Left ventricle myocardium inferior (tissue), 1 donor: ENCODE measurements at places on chromosomes 6 and 20. TPM values are rescaled to one million over a fixed set of nuclear protein-coding genes. Genes with fewer than 3 reads are reported as not detected.

DNA sequence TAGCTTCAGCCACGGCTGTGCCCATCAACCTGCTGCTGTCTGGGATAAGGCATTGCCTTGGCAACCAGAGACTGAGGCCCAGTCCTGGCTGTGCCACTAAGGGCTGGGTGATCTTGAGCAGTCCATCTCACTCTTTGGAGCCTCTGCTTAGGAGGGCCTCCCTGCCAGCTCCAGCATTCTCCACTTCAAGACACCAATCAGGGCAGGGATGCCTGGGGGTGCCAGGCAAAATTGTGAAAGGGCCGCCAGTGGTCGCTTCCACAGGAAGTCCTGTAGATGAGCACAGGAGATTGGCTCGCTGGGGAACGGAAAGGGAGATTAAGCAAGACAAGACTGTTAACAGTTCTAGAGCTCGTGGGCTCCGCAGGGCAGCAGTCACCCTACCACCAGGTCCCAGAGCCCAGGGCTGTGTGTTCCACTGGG is at the start of gene RAB44:
RAB44 (plus strand) TSS at position 346 of the 423 bp plus-strand sequence. CDS start 6,410 bp downstream, outside the sequence.
- no peak within 1 kb of the TSS for H3K4me3 ChIP-seq
- no peaks in the 10 kb centered on the region for H3K27me3 ChIP-seq
- H3K27ac ChIP-seq, result no peak within 1 kb of the TSS
- no peaks in the 10 kb centered on the region for H3K36me3 ChIP-seq
- no peak for DNase-seq

DNA sequence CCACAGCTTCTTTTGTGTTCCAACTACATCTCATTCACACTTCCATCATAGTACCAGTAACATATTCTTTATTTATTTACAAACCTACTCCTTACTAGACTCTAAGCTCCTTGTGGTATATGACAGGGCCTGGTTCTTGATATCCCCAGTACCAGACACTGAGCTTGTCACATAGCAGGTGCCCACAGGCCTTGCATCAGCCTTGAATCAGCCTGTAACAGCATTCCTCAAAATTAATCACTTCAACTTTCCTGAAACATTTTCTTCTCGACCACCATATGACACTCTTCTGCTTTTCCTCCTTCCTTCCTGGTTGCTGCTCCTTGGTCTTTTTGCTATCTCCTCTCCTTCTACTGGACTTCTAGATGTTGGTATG is 24.7 kb upstream of the SRPK1 start:
- no peak overlapping the region for H3K27ac ChIP-seq
- no peaks in the 10 kb centered on the region for H3K36me3 ChIP-seq
- no peak for DNase-seq
- H3K4me3 ChIP-seq, result no peak overlapping the region

GRCh38 chr6:99295276-99295675 is 54.2 kb downstream of the FAXC start:
- H3K27ac ChIP-seq, result no peak overlapping the region
- H3K4me3 ChIP-seq, result no peak overlapping the region
- DNase-seq, result no peak

- no peaks in the 10 kb centered on the region for H3K36me3 ChIP-seq
- H3K27ac ChIP-seq, result no peak overlapping the region
- no peak overlapping the region for H3K4me3 ChIP-seq
- no peaks in the 10 kb centered on the region for H3K4me1 ChIP-seq
- no peak for DNase-seq
Observed at GRCh38 chr6:118761645-118762044, 110.3 kb upstream of the CEP85L start.

GRCh38 chr6:90160013-90160412 is 136.6 kb downstream of the BACH2 start:
- H3K27ac ChIP-seq, result no peak overlapping the region
- DNase-seq, result no peak
- peaks cover 15% of the 10 kb centered on the region for H3K4me1 ChIP-seq
- H3K4me3 ChIP-seq, result no peak overlapping the region
- no peaks in the 10 kb centered on the region for H3K27me3 ChIP-seq

DNA sequence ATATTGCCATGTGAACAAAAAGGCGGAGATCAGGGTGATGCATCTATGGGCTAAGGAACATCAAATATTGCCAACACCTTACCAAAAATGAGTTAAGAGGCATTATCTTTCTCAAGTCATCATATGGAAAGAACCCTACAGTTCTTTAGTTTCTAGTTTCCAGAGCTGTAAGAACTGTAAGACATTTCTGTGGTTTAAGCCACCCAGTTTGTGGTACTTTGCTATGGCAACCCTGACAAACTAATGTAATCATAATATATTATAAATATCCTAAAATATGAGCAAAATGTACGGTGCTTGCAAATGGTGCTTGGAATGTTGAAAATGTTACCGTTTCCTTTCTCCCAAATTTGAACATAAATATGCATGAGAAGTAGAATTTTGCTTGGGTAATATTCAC is 349.6 kb downstream of the PHF3 start:
- DNase-seq, result no peak
- H3K4me1 ChIP-seq, result no peaks in the 10 kb centered on the region
- no peaks in the 10 kb centered on the region for H3K36me3 ChIP-seq

DNA sequence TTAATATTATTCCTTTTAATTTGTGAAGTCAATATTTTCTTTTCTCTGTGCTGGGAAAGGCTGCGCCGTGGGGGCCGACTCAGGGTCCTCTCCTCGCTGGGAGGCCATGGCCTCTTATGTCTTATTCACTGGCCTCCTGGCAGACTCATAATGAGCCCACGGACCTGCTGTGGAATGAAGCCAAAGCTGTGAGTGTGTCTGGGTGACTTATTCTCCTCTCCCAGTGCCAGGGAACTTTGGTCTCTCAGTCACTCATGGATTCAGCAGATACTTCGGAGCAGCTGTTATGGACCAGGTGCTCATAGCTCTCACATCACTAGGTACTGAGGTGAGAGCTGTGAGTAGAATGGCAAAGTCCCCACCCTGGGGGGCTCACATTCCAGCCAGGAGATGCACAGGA is 297.6 kb downstream of the CDH26 start:
- H3K27me3 ChIP-seq, result peaks cover 52% of the 10 kb centered on the region
- no peak overlapping the region for H3K4me3 ChIP-seq
- no peak overlapping the region for H3K27ac ChIP-seq
- no peak for DNase-seq
- H3K4me1 ChIP-seq, result peaks cover 11% of the 10 kb centered on the region
- no peaks in the 10 kb centered on the region for H3K36me3 ChIP-seq

GRCh38 chr20:45497971-45498494 is 17.4 kb downstream of the SPINT3 start:
- H3K27ac ChIP-seq, result no peak overlapping the region

GRCh38 chr20:15862178-15862577 is 711.1 kb downstream of the KIF16B start:
- H3K36me3 ChIP-seq, result no peaks in the 10 kb centered on the region
- no peaks in the 10 kb centered on the region for H3K27me3 ChIP-seq
- H3K4me3 ChIP-seq, result no peak overlapping the region
- no peak overlapping the region for H3K27ac ChIP-seq
- H3K4me1 ChIP-seq, result no peaks in the 10 kb centered on the region
- DNase-seq, result no peak

DNA sequence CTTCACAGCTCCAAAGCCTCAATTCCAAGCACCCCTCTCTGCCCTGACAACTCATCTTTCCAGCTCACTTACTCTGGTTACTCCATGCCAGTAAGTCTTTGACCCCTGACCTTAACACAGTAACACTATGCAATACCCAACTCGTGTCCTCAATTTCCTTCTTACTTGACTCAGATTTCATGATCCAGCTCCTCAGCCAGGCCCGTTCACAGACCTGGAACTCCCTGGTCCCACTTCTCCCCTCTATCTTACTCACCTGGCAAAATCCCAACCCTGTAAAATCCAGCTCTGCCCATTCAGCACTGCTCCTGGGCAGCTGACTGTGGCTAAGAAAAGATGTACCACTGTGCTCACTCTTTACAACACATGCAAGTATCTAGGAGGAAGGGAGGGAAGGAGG is 7.9 kb downstream of the GNL1 start:
- no peak overlapping the region for H3K4me3 ChIP-seq
- H3K36me3 ChIP-seq, result peaks cover 79% of the 10 kb centered on the region

DNA sequence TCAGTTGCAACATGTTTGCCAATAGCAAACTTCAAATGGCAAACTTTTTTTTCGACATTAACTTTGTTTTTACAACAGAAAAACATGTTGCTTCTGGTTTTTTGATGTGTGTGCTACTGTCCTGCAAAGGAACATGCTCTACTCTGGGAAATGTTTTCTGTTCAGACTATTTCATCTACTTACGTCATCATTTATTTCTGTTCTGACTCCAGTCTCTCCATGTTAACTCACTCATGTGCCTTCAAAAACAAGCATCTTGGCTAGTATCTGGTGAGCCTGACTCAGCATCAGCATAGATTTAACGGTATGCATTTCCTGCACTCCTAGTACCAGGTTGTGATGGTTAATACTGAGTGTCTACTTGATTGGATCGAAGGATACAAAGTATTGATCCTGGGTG is 36.1 kb upstream of the MAP7 start:
- no peak overlapping the region for H3K4me3 ChIP-seq
- H3K36me3 ChIP-seq, result peaks cover 38% of the 10 kb centered on the region
- H3K4me1 ChIP-seq, result peaks cover 37% of the 10 kb centered on the region
- no peak for DNase-seq
- no peaks in the 10 kb centered on the region for H3K27me3 ChIP-seq

DNA sequence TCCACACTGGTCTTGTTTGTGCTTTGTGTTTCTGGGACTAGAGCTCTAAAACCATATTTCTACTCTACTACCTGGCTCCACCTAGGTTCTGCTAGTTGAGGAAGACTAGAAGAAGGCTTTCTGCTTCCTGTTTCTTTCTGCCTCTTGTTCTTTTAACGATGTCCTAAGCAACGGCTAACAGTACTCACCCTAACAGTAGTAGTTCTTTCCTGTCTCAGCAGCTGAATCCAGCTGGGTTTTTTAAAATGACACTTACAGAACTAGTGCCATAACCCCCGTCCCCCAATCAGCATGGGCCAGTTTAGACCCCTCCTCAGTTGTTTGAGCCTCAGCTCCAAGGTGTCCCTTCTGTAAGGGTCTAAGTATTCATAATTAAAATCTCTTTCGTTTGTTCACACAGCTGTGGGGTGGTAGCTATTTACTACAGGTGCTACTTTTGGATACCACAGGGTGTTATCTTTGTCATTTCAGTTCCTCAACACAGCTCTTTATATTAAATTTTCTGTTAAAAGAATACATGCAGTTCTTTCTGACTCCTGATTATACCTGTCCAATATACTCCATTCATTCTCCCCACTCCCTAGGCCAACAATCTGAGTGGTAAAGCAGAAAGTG is 790.2 kb downstream of the DHX35 start:
- no peak overlapping the region for H3K27ac ChIP-seq
- no peak overlapping the region for H3K4me3 ChIP-seq
- no peak for DNase-seq
- no peaks in the 10 kb centered on the region for H3K4me1 ChIP-seq

- H3K27ac ChIP-seq, result peak overlapping the region; percentile 17
- DNase-seq, result peak; percentile 52
- H3K4me3 ChIP-seq, result no peak overlapping the region
Observed at GRCh38 chr20:39706184-39706663, 744.1 kb downstream of the DHX35 start.

DNA sequence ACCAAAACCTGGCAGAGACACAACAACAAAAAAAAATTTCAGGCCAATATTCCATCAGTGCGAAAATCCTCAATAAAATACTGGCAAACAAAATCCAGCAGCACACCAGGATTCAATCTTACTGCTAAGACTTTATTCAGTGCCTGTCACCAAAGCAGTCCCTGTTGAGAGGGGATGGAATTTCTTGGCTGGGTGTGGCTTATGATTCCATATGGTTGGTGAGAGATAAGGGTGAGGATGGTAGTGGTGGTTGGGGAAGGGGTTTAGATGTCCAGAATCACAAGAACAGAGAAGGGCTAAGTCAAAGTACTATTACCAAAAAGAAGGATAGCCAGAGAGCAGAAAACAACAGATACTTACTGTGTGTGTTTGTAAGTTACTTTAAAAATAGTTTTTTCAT is 152.8 kb upstream of the SLC35B3 start:
- no peaks in the 10 kb centered on the region for H3K4me1 ChIP-seq
- no peak overlapping the region for H3K27ac ChIP-seq
- no peak for DNase-seq
- H3K36me3 ChIP-seq, result no peaks in the 10 kb centered on the region

DNA sequence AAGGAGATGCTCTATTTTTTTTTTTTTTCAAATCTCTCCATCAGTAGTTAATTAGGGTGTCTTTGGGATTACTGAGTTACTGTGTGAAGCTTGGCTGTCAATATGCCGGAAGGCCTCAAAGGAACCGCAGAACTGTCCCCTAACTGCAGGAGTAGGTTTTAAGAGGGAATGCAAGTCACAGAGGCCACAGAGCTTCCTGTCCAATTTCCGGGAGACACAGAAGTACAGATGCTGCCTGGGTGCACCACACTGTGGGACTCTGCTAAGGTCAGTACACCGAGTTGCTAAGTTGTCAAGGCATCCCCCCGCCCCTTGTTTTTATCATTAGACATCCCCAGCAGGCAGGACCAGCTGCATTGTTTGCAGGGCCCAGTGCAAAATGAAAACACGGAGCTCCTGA is 120.2 kb upstream of the RAB32 start:
- no peaks in the 10 kb centered on the region for H3K36me3 ChIP-seq
- DNase-seq, result no peak
- H3K4me3 ChIP-seq, result no peak overlapping the region
- no peaks in the 10 kb centered on the region for H3K4me1 ChIP-seq

GRCh38 chr20:57410398-57410920 is 19.3 kb downstream of the RBM38 start:
- H3K36me3 ChIP-seq, result peaks cover 33% of the 10 kb centered on the region
- DNase-seq, result no peak
- H3K27ac ChIP-seq, result peak overlapping the region; percentile 33
- no peaks in the 10 kb centered on the region for H3K27me3 ChIP-seq

- no peaks in the 10 kb centered on the region for H3K4me1 ChIP-seq
- H3K36me3 ChIP-seq, result no peaks in the 10 kb centered on the region
- no peak overlapping the region for H3K27ac ChIP-seq
- DNase-seq, result no peak
- no peak overlapping the region for H3K4me3 ChIP-seq
- H3K27me3 ChIP-seq, result no peaks in the 10 kb centered on the region
Observed at GRCh38 chr6:139801571-139802321, 427.3 kb upstream of the CITED2 start.

AGPAT4 gene
- 2.2 TPM for total RNA-seq

IRF4 gene
- total RNA-seq, result 0.22 TPM

OTOR gene
- not detected for total RNA-seq

RRAGD gene
- total RNA-seq, result 123 TPM

TFAP2A gene
- total RNA-seq, result 0.66 TPM

KCNQ5 gene
- total RNA-seq, result 0.11 TPM

DOK5 gene
- total RNA-seq, result 14.3 TPM

ZC3H12D gene
- total RNA-seq, result 0.25 TPM

XKR7 gene
- total RNA-seq, result not detected

CFAP206 gene
- total RNA-seq, result 0.11 TPM

RFX6 gene
- not detected for total RNA-seq

TGM2 gene
- total RNA-seq, result 846 TPM

SLC52A3 gene
- 2.3 TPM for total RNA-seq

PIGT gene
- total RNA-seq, result 126 TPM

IYD gene
- total RNA-seq, result not detected
